Mucosa of gallbladder (tissue), 1 donor: ENCODE measurements at places on chromosomes 2 and 18.
A peak's percentile ranks its signal among the peaks of the same experiment; 100 is the strongest.

DNA sequence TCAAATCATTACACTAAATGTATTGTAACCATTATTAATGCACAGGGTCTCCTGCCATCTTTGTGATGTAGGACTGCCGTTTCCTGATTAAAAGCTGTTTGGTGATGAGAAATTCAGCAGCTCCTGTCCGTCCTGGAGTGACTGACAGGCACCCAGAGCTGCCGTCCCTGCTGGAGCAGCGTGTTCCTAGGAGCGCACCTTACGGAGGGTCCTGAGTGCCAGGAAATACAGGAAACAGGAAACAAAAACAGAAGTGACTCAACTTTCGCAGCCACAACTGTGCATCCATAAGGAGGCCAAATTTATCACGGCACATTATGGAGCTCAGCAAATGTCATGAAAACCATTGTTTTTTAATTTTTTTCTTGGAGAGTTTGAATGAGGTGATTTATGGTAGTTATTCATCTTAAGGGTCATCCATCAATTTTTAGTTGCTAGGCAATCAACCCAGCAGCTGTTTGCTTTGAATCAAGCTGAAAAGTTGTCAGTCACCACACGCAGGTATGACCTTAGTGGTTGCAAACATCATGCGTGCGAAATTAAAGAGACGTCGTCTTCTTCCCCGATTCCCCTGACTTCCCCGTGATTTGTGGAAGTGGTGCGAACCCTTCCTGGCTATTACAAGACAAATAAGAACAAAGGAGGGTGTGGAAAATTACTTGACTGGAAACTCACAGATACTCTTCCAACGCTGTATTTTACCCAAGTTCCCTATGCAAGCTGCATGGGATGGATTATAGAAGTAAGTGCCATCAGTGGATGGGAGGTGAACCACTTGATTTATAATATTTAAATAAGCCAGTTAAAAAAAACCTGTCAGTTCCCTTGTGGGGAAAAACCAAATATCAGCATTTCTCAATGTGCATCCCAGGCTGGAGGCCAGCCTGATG lies 19.8 kb downstream of the TSHZ1 start:
- no peak for DNase-seq

GRCh38 chr2:146659976-146660375 lies 1184.9 kb upstream of the ACVR2A start:
- no peak for DNase-seq

GRCh38 chr2:193583638-193584400 lies 1389.1 kb upstream of the TMEFF2 start:
- DNase-seq, result peak; percentile 57

GRCh38 chr18:68791801-68792200 lies 6.1 kb upstream of the CCDC102B start:
- DNase-seq, result peak; percentile 34

DNA sequence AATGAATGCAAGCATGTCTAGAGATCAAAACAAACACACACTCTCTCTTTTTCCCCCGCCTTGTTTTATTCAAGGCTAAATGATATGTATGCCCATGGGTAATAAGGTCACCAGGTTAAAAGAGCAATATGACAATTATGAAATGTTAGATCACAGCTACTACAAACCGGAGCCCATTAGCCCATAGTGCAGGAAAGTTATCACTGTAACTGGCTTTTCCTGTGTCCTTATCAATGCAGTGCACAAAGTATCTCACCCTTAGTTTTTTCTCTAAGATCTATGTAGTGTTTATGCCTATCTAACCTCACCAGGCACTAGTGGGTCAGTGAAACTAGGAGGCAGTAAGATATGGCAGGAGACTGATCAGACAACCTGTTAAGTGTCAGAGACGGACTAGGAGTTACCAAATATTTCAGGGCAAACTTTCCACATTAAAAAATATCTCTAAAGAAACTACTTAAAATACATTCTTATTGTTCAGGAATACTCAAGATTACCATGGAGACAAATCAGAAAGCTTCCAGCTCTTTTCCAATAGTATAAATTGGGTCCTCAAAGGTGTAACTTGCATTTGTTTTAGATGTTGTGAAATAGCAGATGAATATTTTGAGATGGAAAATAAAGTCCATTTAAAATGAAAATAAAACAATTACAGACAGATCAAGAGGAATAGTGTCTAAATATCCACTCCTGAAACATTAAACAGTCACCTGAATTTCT lies 282.2 kb downstream of the EXOC6B start:
- DNase-seq, result no peak

GRCh38 chr2:181124497-181124896 lies 144.1 kb downstream of the UBE2E3 start:
- no peak for DNase-seq

- DNase-seq, result no peak
Observed at GRCh38 chr2:124201713-124202112, 176.6 kb downstream of the CNTNAP5 start.

DNA sequence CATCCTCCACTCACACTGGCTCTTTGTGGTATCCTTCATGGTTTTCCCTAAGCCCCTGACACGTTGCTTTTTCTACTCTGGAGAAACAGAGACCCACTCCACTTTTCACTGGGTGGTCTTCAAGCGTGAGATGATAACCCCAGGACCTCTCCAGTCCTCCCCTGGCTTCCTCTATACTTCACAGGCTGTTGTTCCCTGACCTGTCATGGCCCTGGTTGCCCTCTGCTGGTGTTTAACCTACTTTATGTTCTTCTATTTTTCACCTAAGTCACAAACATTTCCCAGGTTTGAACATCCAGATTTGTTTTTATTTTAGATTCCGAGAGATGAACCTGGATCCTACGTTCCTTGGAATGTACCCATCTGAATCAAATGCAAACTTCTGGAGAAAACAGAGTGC lies 84.5 kb downstream of the AOX1 start:
- no peak for DNase-seq
